NCI-H1048 (cell line): ENCODE measurements at places on chromosomes 13 and 19.

DNA sequence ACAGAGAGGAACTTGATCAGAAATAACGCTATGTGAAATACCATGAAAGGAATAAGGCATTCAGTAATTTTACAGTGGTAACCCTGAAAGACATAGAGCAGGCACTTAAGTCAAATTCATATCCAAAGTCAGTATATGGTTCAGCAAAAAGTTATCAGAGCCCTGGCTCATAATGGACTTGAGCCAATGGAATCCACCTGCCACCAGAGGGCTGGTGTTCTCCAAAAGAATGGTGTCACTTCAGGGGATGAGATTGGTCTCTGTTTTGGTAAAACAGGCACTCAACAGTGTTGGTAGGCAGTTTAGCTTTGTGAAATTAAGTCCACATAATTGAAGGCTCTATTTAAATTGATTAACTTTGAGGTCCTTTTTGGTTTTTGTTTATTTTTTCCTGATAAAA is 93.9 kb downstream of the LIG4 start:
- DNase-seq, result no peak

DNA sequence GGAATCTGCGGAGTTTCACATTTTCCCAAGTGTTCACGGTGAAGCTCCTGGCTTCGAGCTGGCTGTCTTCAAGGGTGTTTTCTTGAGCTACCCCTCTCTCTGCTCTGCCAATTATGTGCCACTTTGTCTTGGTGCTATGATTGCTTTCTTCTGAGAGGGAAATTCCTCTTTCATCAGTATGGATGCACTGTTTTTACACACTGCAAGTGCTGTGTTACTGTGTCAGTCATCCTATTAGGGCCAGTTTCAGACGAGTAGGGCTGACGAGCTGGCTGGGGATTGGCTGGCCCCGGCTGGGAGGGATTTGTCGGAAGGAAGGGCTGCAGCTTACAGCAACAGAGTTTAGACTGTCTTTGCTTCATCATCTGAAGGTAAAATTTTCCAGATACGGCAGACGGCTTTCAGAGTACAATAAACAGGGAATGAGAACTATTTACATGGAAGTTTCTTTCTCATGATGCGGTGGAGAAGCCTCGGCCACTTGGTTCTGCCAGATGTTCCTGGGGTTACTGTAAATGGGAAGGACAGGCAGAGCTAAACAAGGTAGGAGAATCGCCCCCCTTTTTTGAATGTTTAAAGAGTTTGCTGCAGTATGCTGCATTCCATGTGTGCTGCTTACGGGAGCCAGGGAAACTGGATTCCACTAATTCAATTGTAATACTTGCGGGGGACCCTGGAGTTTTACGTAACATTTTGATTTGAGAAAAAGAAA is at the start of gene MBNL2:
TSS of gene MBNL2 (plus strand) at position 345 of the 712 bp plus-strand sequence. CDS start 53,903 bp downstream, outside the sequence.
- DNase-seq, result peak; percentile 77

GRCh38 chr19:33333642-33334041 is 31.3 kb upstream of the CEBPA start:
- DNase-seq, result no peak

GRCh38 chr19:29532097-29532496 is 6.3 kb downstream of the VSTM2B start:
- DNase-seq, result no peak

GRCh38 chr13:35165205-35165604 is 223.1 kb downstream of the NBEA start:
- DNase-seq, result no peak

- no peak for DNase-seq
These were observed 47.1 kb upstream of the CNMD start for GRCh38 chr13:52786766-52787165.

GRCh38 chr19:51084505-51084904 is 1.8 kb upstream of the KLK14 start:
- DNase-seq, result no peak

GRCh38 chr13:28220166-28220565 is 81.8 kb downstream of the PAN3 start:
- DNase-seq, result no peak

DNA sequence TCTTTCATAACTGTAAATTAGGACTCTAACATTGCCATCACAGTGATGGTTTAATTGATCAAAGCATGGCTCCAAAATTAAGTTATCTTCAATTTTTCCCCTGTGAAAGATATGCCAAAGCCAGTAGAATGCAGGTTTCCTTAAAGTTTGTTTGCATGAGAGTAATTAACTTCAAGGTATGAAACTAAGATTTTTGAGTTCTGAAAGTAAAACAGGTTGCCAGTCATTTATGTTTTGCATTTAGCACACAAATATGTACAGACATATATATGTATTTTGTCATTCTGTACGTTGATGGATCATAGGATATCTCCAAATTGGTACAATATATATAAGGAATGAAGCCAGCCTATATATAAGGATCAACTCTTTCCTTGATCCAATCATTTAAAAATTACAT is 23.6 kb upstream of the NDFIP2 start:
- DNase-seq, result no peak

DNA sequence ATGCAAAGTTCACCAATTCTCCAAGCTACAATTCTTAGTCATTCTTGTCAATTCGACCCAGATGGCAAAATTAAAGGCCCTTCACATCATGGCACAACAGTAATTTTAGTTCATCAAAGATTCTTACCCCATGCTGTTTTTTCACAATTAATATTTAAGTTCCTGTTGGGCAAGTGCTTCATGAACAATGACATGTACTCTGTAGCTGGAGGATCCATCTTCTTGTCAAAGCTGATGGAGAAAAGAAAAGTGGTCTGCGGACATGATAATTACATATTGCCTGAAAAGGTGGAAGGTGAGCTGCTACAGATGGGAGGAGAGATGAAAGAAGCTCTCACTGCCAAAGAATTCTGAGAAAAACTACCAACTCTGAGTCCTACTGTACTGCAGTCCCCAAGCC is 1370.3 kb upstream of the SLC10A2 start:
- no peak for DNase-seq

DNA sequence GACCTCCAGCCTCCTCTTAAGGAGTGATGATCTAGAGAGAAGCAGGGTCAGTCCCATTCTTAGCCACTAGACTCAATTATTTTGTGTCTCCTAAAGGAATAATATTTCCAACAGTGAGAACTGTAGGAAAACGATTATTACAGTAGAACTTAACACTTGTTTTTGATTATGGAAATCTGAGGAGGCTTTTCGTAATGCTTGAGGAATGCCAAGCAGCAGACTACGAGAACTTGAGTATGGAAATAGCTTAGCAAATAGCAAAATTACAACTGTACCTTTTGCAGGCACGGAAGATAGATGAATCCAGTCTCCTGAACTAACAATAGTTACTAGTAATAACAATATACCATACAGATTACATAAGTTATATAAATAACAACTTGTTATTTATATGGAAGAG is 12.2 kb downstream of the BRD4 start:
- no peak for DNase-seq

DNA sequence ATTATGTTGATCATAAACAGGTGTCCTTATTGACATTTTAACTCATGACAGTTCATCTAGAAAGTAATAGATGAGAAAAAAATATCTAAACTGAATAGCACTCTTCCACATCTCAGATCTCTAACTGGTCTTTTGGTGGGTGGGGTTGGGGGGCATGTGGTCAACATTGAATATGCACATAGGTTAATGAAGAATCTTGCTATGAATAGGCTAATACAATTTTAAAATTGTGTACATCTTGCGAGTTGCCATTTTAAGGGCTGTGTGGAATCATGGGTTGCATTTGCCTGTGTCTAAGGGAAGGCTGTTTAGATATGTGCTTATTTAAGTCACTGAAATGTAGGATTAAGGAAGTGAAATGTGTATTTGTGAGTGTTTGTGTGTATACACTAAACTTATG is 346.0 kb downstream of the ITGBL1 start:
- no peak for DNase-seq

DNA sequence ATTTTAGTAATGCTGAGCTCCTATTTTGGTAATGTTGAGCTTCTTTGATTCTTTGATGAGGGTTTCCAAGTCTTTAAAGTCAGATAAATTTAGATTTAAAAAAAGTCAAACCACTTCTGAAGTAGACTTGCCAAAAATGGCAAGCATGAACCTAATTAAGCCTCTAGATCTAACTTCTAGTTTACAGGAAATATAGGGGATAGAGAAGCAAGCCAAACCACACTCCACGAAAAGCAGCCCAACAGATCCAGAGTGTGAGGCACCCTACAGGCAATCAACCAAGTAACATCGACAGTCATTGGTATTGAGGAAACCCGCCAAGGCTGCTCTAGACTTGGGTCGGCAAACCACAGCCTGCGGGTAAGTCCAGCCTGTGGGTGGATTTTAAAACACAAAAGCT is 3.7 kb downstream of the GGACT start:
- DNase-seq, result no peak

GRCh38 chr13:52833296-52833875 is 15.1 kb downstream of the PCDH8 start:
- no peak for DNase-seq

GRCh38 chr19:16628984-16629691 is 1.1 kb upstream of the MED26 start:
- DNase-seq, result no peak

DNA sequence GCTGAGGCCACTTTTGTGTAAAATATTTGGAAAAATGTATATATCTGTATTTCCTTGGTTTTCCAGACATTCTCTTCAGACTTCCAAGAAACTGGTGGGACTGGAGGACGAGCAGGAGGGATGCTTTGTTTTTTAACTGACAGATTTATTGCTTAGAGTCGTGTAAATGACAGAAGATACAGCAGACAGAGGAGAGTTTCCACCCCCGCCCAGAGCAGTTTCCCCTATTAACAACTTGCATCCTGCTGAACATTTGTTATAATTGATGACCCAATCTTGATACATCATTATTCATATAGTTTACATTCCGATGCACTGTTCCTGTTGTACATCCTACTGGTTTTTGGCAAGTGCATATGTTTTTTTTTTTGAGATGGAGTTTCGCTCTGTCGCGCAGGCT is 7.1 kb upstream of the DOCK6 start:
- DNase-seq, result no peak

DNA sequence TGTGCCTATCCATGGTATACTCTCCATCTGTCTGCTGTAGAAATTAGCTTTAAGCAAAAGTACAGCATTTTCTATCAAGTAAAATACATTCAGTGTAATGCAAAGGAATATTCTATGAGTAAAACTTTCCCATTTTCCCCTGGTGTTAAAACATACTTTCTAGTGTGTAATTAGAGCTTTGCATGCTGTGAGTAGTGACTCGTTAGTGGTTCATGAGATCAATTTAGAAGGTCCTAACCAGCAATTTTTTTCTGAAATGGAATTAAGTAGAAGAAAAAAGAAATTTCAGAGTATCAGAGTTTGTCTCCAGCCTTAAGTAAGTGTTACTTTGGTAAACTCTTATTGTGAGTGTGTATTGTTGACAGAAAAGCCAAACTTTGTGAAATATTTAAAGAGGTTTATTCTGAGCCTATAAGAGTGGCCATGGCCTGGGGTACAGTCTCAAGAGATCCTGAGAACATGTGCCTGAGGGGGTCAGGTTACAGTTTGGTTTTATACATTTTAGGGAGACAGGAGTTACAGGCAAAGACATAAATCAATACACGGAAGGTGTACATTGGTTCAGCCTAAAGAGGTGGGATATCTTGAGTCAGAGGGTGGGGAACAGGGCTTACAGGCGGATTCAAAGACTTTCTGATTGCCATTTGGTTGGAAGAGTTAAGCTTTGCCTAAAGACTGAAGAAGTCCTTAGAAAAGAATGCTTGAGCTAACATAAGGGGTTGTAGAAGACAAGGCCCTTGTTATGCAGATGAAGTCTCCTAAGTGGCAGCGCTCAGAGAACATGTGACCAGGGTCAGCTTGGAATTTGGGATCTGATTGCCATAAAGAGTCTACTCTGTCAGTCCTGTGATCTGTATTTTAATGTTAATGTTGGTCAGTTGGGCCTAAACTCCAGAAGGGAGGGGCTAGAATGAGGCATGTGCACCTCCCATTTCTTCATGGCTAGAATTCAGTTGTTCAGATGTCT is 25.5 kb downstream of the FAM187B start:
- DNase-seq, result no peak

DNA sequence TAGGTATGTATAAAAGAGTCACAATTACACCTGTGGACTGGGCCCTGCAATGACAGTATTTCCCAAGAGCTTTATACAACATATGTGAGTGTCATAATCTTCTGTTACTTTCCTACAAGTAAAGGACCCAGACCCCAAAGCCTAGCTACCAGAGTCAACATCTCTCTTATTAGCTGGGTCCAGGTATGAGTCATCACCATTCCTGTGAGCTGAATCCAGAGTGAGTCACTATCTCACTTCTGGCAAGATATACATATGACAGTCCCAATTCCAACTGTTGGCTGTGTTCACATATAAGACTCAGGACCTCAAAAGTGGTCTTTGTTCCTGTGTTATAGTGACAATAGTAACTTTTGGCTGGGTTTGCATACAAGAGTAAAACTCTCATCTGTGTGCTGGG is 46.7 kb downstream of the ZNF729 start:
- DNase-seq, result no peak

GRCh38 chr19:12841094-12841493 is 2.8 kb downstream of the MAST1 start:
- DNase-seq, result no peak

- no peak for DNase-seq
These were observed 670 bp upstream of the CHAF1A start for GRCh38 chr19:4401769-4402170.

DNA sequence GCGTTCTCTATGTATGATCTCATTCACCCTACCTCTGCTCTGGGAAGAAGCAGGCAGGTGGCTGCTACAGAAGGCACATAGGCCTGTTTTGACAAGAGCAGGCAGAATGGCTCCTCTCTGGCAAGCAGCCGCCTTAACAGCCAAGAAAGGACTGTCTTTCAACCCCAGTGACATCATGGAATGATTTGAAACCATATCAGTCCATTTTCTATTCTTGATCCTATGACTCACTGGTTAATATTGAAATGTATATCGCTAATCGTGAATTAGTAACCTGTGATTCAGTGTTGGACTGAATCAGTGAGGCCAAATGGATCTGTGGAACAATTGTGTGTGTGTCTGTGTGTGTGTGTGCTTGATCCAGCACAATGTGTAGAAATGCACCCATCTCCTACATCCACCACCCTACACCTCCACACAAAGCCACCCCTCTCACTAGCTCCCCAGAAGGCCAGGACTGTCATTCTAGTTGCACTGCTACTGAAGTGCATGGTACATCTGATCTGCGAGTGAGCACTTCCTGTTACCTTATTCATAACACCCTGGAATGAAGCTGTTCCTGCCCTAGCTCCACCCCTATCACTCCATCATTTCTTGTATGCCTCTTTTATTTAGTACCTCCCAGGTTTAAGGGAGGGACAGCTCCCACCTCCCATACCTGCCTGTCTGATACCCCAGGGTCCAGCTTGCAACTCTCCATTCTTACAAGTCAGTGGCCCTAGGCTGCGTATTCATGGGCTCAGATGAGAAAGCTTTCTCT is 460.0 kb downstream of the FOXO1 start:
- no peak for DNase-seq

- DNase-seq, result no peak
These were observed 577 bp downstream of the ZNF181 start for GRCh38 chr19:34734537-34735103.

- DNase-seq, result no peak
These were observed 18.1 kb upstream of the LRP3 start for GRCh38 chr19:33175886-33176669.

- DNase-seq, result peak; percentile 13
These were observed 717 bp upstream of the NALCN start for GRCh38 chr13:101417043-101417406.

- no peak for DNase-seq
These were observed 371.3 kb downstream of the SLITRK5 start for GRCh38 chr13:88042489-88042888.

- no peak for DNase-seq
These were observed 12.5 kb downstream of the PBX4 start for GRCh38 chr19:19606021-19606420.
